ENCODE measurements at places on chromosomes 11 and 22.

- peak; percentile 62 for DNase-seq
Measured at GRCh38 chr11:8263109-8263768, 439 bp downstream of the LMO1 start.

- DNase-seq, result no peak
Measured at GRCh38 chr11:10640308-10640707, 53.2 kb downstream of the IRAG1 start.

GRCh38 chr11:35230388-35230787, 91.4 kb downstream of the CD44 start:
- no peak for DNase-seq

DNA sequence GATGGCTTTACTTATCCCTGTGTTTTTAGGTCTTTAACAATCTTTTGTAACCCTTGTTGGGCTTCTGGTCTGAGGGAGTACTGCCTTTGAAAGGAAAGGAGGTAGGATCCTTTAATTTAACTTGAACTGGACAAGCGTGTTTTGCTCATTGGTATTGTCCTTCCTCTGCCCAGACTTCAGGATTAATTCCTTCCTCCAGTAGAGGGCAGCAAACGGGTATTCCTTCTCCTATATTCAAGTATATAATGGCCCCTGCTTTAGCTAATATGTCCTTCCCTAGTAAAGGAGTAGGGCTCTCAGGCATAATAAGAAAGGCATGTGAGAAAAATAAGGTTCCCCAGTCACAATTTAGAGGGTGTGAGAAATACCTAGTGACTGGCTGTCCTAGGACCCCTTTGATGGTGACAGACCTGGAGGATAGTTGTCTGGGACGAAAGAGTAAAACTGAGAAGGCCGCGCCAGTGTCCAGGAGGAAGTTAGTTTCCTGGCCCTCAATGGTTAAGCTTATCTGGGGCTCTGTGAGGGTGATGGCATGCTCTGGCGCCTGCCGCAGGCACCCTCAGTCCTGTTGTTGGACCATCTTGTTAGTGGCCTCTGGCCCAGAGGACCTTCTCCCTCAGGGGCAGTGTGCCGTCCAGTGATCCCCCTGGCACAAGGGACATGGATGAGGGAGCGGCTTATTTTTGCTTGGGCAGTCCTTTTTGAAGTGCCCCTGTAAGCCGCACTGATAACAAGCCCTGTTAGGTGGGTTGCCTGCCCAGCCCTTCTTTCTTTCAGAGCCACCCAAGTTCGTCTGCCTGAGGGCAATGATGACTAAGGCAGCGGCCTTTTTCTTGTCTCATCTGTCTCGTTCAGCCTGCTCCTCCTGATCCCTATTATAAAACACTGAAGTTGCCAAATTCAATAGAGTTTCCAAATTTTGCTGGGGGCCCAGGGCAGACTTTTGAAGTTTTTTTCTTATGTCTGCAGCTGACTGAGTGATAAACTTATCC, 51.8 kb downstream of the C11orf71 start:
- peak; percentile 76 for DNase-seq

- DNase-seq, result no peak
Measured at GRCh38 chr11:61056571-61056970, 45.7 kb upstream of the CD5 start.

DNA sequence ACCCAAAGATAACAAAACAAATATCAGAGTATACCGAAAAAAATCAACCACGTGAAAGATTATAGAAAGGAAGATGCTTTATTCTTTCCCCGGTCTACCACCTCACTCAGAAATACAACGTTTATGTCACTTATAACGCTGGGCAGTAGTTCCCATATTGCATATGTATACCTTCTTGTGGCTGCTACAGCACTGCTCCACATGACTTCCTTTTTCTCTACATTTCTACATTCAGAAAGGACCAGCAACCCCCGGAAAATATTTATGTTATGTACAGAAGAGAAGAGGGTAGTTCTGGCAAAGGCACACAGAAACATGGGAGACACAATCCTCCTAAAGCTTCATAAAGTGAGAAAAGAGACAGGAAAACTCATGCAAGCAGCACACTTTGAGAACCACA, 56.8 kb downstream of the MTMR2 start:
- DNase-seq, result no peak

- DNase-seq, result peak; percentile 92
Measured at GRCh38 chr11:2443881-2444820, at the start of gene TRPM5. TRPM5 (minus strand) TSS chr11:2444514; CDS start chr11:2423036, 21,478 bp downstream.

DNA sequence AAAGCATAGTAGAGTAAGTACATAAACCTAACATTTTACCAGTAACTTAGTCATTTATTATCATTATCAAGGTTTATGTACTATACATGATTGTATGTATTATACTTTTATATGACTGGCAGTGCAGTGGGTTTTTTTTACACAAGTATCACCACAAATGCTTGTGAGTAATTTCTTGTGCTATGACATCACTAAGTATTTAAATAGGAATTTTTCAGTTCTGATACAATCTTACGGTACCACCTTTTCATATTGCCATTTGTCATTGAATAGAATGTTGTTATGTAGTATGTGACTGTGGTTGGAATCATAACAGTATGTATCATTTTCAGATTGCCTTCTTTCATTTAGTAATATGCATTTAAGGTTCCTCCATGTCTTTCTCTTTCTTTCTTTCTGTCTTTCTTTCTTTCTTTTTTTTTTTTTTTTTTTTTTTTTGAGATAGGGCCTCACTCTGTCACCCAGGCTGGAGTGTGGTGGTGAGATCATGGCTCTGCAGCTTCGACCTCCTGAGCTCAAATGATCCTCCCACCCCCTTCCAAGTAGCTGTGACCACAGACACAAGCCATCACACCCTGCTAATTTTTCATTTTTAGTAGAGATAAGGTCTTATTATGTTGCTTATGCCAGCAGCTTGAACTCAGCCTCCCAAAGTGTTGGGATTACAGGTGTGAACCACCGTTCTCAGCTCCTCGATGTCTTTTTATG, 18.6 kb downstream of the ATM start:
- no peak for DNase-seq

- peak; percentile 21 for DNase-seq
Measured at GRCh38 chr11:76248210-76248609, 41.9 kb upstream of the WNT11 start.
